ENCODE measurements at places on chromosomes 2 and 18.

GRCh38 chr2:126510356-126510755, 145.6 kb upstream of the GYPC start:
- no peak for DNase-seq

DNA sequence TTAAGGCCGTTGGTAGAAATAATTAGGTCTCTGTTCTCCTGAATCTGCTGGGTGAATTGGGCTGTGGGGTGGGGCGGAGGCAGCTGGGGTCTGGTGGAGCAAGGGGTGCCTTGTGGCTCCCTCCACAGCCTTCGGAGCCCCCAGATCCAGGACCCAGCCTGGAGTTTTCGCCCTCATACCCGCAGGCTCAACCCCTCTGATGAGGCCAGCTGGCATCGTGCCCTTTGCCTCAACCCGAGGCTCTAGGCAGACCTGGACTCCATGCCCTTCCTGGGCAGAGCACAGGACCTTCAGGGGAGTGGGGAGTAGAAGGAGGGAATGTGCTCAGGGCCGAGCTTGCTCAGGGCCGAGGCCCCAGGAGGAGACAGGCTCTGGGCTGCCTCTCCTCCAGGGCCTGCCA, 50.3 kb upstream of the SMAD7 start:
- DNase-seq: no peak

- no peak for DNase-seq
Observed at GRCh38 chr18:39485696-39486095, 1920.1 kb upstream of the CELF4 start.

DNA sequence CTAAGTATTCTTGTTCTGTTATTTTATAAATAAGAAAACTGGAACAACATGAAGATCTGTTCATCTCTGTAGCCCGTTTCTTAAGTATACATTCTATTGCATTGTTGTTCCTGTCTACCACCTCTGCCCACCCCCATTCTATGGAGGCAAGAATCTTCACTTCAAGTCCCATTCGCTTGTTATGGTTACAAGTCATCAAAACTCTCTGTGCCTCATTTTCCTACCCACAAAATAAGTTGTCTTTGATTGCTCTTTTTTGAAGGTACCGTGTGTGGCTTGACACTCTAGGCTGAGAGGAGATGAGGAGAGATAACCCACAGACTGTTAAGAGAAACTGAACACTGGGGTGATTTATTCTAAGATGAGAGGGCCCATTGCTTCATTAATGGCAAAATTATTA, 2.9 kb upstream of the EVA1A start:
- DNase-seq: no peak

GRCh38 chr2:47346-47725, 1.0 kb upstream of the FAM110C start:
- no peak for DNase-seq

DNA sequence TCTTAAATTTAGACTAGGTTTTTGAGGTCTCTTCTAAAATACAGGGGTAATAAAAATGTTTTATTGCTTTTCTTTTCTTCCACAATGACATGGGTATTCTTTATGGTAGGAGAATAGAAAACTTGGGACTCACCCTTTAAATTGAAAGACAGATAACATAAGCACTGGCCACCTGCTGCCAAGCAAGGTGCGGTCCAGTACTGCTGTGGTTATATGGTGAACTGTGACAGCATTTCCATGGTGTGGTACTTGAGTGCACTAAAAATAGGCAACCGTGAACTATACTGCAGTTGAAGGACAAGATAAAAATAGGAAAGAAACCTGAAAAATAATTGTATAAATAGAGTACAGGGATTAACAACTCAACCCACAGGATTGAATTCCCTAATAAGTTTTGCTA, 54.4 kb upstream of the GRB14 start:
- DNase-seq: no peak

- no peak for DNase-seq
Observed at GRCh38 chr2:150729495-150729955, 242.1 kb upstream of the RND3 start.

All from GM12892 (cell line).